SK-N-DZ (cell line): ENCODE measurements at places on chromosomes 5 and 9.
A peak's percentile ranks its signal among the peaks of the same experiment; 100 is the strongest.

DNA sequence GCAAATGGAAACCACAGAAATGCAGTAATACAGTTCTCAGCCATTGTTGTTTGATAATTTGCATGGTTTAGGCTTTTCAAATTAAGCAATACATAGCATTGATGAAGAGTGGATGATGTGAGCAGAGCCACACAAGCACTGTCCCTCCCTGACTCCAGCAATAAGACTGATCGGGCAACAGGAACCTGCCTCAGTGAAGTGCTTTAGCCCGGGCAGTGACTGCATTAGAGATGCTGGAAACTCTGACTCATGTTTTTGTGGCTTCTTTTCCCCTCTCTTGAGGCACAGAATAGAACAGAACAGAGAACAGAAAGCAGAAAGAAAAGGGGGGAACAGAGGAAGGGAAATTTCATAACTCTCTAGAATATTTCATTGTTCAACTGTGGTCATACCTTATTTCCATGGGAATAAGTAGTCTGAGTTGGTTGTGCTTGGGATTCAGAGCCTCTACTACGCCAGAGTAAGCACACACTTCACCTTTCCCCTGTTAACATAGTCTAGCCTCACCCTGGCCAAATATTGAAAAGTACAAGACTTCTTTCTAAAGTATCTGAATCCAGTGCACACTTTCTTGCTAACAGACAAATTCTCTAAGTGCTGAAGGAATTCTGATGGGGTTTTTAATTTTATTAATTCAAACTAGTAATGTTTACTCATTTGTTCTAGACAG lies 164.8 kb upstream of the VCAN start:
- no peak for DNase-seq

- no peak for DNase-seq
Observed at GRCh38 chr5:72511366-72511765, 4.2 kb upstream of the ZNF366 start.

DNA sequence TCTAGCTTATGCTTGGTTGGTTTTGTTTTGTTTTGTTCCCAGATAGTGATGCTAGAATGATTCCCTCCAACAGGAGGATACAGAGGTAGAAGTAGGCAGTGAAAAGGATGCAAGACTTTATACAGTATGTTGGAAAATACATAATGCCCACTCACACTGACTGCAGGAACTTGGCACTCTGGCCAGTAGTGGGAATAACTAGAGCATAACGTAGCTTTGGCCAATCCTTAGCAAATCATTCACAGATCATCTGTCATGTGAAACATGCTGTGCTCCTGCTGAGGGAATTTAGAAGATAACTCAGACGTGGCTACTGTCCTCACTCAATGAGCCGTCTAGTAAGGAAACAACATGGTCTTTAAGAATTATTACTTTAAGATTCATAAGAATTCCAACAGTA lies 13.5 kb downstream of the CFAP90 start:
- DNase-seq, result no peak

DNA sequence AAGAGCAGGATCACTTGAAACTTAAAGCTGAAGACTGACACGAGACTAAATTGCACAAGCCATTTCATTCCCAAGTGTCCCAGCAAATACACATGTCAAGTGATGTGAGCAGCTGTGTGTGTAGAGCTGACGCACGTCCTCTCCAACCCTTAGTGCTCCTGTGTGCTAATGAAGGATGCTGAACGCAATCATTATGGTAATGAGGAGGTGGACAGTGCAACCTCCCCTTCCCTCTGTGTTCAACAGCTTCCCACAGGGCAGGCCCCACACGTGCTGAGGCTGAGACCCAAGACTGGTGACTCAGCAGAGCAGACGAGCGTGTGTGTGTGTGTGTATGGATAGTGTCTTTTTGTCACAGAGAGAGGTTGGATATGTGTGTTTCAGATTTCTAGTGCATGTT lies 702.1 kb downstream of the SEMA5A start:
- DNase-seq, result no peak

DNA sequence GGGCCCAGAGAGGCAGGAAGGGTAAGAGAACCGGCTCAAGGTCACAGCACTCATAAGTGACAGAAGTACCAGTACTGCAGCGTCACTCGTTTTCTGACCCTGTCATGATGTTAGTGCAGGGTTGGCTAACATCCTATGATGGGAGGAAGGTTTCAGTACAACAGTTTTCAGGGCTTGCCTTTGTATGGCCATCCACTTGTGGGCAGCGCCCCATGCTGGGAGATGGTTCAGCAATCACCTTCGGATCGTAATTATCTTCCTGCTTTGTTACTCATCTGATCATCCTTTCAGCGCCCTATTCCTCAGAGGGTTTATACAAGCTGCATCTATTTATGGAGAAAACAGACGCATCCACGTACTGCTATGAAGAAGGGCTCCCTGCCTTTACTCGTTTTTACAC lies 2.4 kb downstream of the MAP1B start:
- DNase-seq, result peak; percentile 74

GRCh38 chr9:134627417-134628353 lies 13.9 kb upstream of the COL5A1 start:
- DNase-seq, result no peak
